Activated CD4-positive, alpha-beta T cell treated with anti-CD3 and anti-CD28 coated beads, Interleukin-2, Interleukin-4, amounts not matched to agents 100 ng/mL and 50 ng/mL, durations not matched to agents 16 hours and 8 hours (primary cell): ENCODE measurements at places on chromosomes 3 and 15.

- peak; percentile 4 for DNase-seq
Measured at GRCh38 chr3:124246949-124247348, 255.0 kb upstream of the ROPN1 start.

- DNase-seq: no peak
Measured at GRCh38 chr15:44340410-44340809, 51.9 kb downstream of the GOLM2 start.

GRCh38 chr3:194959217-194959616 lies 273.5 kb downstream of the FAM43A start:
- no peak for DNase-seq

DNA sequence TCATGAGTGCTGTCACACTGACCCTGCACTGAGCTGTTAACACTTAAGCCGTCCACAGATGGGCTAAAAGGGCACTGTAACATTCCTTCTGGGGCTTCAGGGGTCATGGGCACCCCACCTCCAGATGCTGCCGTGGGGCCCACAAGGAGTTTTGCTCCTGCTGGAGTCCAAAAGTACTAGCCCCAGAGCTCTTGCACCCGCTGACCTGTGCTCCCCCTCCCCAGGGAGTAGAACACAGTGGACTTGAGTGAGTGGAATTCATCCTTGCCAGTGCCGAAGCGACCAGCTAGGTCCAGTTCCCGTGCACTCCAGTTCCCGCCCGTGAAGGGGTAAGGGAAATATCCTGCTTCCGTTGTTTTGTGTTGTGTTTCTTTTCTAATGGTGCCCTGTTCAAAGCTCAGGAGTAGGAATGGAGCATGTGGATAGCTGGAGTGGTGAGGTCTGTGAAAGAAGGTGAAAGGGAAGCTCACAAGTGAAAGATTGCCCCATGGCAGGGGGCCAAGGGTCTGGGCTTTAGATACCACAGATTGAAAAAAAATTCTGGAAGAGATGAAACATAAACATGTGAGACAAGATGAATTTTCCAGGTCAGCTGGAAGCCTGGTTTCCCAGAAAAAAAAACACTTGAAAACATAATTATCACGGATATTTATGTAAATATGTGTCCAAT lies 36.6 kb downstream of the SLCO2A1 start:
- no peak for DNase-seq

DNA sequence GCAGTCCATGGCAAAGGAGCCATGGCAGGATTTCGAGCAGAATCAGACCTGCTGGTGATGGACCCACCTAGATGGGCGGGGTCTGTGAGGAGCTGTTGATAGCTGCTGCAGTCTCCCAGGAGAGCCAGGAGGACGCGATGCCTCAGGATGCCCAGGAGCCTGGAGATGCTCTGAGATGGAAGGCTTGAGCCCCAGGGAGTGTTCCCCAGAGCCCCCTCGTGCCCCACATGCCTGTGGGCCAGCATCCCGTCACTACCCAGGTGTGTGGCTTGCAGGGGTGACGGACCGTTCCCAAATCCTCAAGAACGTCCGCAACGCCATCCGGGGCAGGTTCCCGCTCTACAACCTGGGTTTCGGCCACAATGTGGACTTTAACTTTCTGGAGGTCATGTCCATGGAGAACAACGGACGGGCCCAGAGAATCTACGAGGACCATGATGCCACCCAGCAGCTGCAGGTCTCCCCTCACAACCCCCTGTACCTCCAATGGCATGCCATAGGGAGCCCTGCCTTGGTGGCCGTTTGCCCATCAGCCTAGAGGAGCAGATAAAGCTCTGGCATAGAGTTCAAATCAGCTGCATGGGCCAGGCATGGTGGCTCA lies 6.7 kb downstream of the ITIH1 start:
- no peak for DNase-seq

GRCh38 chr3:4251412-4251811 lies 51.8 kb upstream of the SETMAR start:
- no peak for DNase-seq

- DNase-seq: no peak
Measured at GRCh38 chr3:172627057-172627809, 83.6 kb downstream of the NCEH1 start.

DNA sequence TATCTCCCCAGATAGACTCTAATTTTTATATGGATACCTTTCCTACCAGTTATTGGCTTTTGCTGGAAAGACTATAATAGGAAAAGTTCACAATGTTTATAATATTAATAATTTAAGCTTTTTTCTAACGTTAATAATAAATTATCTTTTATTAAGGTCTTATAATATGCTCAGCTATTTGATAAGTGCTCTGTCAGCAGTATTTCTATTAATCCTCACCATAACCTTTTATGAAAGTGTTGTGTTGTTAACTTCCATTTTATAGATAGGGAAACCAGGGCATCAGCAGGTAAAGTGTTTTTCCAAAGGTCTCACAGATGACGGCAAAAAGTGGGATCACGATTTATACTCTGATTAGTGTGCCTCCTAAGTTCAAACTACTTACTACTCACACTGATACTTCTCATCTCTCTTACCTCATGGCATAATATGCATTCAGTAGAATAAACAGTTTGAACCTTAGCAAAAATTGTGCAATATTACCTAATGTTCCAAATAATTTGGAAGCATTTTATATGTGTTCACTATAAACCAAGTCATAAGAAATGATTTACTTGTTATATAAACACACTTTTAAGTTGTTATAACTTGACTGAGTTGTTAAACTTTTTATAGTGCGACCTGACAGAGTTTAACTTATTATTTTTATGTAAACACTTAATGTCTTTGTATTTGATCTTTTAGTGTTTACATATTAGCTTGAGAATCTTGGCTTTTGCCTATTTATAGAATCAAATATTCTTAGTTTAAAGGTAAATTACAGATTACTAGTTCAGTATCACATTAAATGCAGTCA lies 274.9 kb upstream of the DCBLD2 start:
- no peak for DNase-seq

DNA sequence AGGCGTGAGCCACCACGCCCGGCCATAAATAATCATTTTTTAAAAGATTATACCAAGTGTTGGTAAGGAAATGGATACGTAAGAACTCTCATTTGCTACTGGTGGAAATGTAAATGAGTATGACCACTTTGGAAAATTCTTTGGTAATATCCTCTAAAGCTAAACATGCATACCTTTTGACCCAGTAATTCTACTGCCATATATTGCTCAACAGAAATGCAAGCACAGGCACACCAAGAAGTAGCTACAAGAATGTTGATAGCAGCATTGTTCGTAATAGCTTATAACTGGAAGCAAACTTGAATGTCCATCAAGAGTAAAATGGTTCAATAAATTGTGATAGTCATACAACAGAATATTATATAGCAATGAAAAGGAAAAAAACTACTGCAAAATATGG lies 4.8 kb upstream of the CASR start:
- DNase-seq: no peak

DNA sequence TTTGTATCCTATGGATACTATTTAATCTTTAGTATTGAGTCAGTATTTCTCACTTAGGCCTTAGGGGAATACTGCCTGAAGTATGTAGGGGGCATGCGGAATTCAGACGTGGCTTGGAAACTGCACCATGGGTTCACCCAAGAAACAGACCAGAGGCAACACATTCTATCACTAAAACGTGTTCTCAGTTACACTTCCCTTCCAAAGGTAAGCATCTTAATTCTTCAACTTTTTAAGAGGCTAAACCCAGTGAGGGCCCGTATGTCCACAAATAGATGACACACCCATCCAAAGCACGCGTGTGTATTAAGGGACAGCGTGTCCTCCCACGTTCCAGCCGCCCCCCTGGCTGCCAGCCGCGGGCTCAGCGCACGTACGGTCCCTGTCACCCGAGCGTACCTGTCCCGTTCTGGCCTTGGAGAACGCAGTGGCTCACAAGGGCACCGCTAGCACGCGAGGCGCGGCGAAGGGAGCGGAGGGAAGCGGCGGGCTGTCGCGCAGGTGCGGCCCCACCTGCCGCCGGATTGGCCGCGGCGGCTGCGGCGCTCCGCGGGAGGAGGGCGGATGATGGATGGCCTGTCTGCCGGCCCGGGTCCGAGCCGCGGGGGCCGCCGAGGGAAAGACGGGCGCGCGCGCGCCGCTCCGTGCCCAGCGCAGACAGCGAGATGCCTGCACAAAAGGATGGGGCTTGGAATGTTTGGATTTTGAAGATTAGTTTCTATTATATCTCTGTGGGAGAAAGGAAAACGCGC lies 1003.9 kb upstream of the NR2F2 start:
- no peak for DNase-seq

DNA sequence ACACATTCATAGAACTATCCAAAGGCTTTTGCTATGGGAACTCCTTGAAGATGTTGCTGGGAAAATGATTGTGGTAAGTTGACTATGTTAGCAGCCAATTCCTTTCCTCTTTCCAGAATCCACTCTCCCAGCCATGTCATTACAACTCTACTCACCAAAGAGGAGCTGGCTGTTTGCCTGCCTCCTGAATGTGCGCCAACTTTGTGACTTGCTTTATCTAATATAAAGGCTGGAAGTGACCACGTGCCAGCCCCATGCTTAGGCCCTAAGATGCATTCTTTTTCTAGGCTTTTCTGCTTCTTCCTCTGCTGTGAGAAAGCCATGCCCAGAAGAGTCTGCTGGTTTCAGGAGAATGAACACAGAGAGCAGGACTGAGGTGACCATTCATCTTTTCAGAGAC lies 182.2 kb downstream of the GABRB3 start:
- no peak for DNase-seq

GRCh38 chr3:124316034-124316287 lies 324.0 kb upstream of the ROPN1 start:
- DNase-seq: no peak

GRCh38 chr15:101684384-101684783 lies 32.2 kb upstream of the TM2D3 start:
- DNase-seq: no peak

- DNase-seq: no peak
Measured at GRCh38 chr3:131623431-131623830, 120.7 kb upstream of the MRPL3 start.

- DNase-seq: no peak
Measured at GRCh38 chr15:38672273-38672672, 107.7 kb upstream of the RASGRP1 start.

DNA sequence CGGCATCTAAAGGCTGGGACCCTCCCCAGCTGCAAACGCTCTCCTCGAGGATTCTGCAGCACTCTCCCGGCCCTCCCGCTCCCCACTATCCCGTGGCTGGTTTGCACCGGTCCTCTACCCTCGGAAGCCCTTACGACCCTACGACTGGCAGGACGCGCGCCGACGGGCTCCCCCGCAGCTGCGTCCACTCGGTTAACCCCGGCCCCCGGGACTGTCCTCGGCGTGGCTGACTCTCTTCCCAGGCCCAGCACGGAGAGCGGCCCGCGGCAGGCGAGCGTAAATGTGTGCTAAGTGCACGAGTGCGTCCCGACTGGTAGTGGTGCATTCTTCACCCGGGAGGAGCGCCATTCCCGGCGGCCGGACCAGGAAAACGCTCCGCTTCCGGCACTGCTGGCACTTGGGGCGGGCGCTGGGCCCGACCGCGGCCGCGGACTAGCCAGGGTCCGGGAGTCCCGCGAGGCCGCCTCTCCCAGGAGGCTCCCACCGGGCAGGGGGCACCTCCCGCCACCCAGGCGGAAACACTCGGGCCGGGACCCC lies 508 bp downstream of the GORASP1 start:
- no peak for DNase-seq

DNA sequence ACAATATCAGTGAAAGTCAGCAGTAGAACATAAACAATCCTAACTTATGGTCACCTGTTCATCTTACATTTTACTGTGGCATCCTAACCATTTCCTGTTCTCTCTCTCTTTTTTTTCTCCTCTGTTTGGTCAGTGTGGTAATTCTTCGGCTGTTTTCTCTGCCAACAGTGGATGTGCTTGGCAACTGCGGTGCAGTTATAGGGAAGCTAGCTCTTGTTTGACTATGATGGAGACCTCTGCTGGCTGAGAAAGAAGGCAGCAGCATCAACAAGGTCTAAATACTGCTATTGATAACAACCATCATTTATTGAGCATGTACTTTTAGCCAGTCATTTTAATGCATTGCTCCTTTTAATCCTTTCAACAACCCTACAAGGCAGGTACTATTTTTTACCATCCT lies 723 bp upstream of the DRD3 start:
- peak; percentile 24 for DNase-seq

GRCh38 chr3:165682734-165683133 lies 154.5 kb downstream of the BCHE start:
- DNase-seq: no peak

GRCh38 chr15:25169318-25169717 lies 214.5 kb downstream of the SNRPN start:
- DNase-seq: no peak

DNA sequence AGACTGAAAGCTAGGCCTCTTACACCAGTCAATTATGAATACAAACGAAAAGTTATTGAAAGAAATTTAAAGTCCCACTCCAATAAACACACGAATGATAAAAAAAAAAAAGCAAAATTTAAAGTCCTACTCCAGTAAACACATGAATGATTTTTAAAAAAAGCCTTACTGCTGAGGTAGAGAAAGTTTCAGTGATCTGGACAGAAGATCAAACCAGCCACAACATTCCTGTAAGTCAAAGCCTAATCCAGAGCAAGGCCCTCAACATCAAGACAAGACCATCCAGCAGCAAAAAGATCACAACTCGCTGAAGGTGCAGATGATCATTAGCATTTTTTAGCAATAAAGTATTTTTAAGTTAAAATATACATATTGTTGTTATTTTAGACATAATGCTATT lies 95.6 kb upstream of the LIPC start:
- DNase-seq: no peak

- no peak for DNase-seq
Measured at GRCh38 chr3:49296781-49297411, 19.9 kb upstream of the C3orf62 start.

GRCh38 chr15:82081914-82082762 lies 36.3 kb upstream of the MEX3B start:
- DNase-seq: no peak

DNA sequence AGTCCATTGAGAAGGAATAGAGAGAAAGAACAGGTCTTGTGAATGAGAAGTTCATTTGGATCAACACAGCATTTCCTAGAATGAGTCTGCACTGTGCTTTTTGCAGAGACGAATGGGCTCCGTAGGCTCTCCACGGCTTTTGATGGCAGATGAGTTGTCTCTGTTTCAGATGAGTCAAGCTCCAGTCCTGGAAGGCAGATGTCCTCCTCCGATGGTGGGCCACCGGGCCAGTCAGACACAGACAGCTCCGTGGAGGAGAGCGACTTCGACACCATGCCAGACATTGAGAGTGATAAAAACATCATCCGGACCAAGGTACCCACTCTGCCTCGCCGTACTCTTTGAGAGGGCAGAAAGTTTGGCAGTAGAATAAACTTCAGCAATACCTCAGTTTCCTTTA lies 70.5 kb downstream of the SIDT1 start:
- DNase-seq: no peak
